Tongue (tissue), 3 donors: ENCODE measurements at places on chromosomes 6 and 20.

DNA sequence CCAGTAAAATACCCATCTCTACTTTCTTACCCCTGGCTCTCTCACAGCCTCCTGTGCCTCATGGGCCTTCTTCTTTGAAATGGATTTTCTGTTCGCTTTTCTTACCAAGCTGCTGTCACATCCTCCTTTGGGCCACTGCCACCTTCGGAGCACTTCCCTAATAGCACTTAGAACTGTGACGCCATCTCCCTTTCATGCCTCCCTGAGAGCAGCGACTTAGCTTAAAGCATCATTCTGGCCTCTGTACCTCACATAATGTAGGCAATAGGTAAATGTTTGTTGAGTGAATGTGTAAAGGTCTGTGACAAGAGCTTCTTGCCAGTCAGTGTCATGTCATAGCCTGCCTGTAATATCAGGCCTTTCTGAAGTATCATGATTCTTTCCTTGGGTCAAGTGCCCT is 78.8 kb downstream of the ADGRG6 start:
- DNase-seq: no peak

- peak; percentile 67 for DNase-seq
Observed at GRCh38 chr6:148888856-148889255, 142.0 kb downstream of the UST start.

DNA sequence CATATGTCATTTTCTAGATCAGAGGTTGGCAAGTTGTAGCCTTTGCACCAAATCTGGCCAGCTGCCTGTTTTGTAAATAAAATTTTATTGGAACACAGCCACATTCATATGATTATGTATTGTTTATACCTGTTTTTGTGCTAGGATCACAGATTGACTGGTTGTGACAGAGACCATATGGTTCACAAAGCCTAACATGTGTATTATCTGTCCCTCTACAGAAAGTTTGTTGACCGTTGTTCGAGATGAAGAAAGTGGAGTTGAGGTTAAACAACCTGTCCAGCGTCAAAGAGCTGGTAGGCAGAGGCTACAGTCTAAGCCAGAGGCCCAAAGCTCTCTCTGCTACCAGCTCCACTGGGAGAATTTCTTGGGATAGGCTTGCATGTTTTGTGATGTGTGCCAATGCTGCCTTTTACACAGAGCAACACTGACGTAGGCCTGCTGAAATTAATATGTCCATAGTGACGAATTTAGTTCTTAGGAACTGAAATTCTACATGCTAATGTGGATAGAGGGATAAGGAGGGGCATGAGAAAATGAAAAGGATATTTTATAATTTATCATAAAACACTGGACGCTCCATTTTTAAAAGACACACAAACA is 11.7 kb upstream of the IGF2R start:
- DNase-seq: no peak

GRCh38 chr20:32474009-32474716 is 111.0 kb downstream of the NOL4L start:
- no peak for DNase-seq

DNA sequence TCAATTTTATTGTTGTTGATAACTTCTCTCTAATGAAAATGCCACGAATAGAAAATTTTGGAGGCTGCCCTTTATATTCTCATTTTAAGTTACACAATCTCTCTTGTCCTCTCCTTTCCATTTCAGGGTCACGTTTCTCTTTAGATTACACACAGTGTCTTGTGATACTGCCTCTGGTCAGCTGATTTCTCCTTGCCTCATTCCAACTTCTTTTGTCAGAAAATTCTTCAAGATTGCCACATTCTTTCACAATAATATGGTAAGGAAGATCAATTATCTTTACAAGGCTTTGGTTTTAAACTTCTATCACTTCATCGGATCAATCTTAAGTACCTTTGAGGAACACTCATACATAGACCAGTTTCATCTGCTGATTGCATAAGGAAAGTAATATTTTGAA is 370.3 kb downstream of the RFPL4B start:
- no peak for DNase-seq

GRCh38 chr20:38402816-38403215 is 32.3 kb downstream of the SNHG17 start:
- no peak for DNase-seq

DNA sequence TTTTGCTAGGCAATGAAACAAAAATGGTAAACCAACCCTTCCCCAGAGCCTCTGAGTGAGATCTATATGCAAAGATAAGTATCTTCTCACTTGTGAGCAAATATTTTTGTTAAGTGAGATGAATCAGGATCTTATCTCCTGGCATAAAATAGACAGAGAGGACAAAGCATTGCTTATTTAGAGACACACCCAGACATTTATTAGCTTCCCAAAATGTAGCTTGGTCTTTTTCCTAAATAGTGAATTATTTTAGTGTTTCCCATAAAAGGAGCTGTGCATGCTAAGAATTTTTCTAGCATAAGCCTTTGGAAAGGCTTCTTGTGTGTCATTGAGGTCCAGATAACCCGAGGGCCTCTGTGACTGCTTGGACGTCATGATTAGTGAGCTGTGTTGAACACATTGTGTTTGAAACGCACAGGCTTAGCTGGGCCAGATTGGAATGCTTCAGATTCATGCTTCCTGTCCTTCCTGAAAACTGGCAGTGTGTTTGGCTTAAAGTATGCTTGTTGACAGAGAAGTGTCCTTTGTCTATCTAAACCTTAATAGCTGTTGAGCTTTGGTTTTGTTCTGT is 16.5 kb downstream of the MTHFD1L start:
- peak; percentile 87 for DNase-seq
